ENCODE measurements at places on chromosomes 5 and 9.

GRCh38 chr5:170896779-170897178, 35.0 kb downstream of the RANBP17 start:
- no peak for DNase-seq

DNA sequence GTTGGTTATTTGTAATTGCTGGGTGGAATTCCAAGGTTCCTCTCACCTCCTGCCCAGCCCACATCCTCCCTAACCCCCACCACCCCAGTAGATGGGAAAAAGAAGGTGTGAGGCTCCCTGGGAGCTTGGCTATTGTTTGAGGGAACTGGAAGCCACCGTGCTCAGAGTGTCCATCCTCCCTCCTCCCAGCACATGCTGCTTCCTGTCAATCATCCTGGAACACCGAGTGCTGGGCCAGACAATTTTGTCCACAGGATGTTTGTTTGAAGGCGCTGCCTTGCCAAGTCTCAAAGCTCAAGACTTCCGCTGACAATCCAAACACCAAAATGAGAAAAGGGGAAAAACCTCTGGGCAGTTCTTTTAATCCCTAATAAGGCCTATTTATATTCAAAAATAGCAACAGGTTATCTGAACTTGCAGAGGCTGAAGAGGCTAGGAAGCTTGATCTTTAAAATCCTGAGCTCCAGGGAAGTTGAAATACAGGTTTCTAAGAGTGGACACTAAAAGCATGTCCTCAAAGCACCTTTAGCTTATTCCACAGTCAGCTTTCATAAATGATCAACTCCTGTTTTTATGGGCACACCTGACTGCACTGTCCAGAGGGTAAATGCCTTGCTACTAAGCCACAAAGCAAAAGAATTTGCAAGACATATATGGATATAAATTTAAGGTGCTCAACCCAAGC, 286.7 kb downstream of the NFIB start:
- no peak for DNase-seq

- no peak for DNase-seq
These were observed 26.5 kb downstream of the SARDH start for GRCh38 chr9:133711428-133712220.

DNA sequence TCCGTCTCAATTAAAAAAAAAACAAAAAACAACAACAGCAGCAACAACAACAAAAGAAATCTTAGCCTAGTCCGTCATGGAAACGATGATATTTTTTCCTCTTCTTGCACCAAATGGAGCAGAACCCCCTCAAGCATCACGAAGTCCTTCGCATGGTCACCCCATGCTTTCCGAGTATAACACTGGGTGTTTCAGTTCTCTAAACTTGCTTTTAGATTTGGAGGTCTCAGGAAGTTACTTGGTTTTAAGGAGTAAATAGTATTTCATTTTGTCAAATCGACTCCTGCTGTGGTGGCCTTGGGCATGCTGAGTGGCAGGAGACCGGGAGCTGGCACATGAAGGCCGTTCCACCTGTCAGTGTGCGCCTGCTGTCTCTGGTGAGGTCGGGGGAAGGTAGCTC, 118.5 kb upstream of the CACNA1B start:
- no peak for DNase-seq

GRCh38 chr5:1212271-1212670, 10.9 kb downstream of the SLC6A19 start:
- DNase-seq = no peak

DNA sequence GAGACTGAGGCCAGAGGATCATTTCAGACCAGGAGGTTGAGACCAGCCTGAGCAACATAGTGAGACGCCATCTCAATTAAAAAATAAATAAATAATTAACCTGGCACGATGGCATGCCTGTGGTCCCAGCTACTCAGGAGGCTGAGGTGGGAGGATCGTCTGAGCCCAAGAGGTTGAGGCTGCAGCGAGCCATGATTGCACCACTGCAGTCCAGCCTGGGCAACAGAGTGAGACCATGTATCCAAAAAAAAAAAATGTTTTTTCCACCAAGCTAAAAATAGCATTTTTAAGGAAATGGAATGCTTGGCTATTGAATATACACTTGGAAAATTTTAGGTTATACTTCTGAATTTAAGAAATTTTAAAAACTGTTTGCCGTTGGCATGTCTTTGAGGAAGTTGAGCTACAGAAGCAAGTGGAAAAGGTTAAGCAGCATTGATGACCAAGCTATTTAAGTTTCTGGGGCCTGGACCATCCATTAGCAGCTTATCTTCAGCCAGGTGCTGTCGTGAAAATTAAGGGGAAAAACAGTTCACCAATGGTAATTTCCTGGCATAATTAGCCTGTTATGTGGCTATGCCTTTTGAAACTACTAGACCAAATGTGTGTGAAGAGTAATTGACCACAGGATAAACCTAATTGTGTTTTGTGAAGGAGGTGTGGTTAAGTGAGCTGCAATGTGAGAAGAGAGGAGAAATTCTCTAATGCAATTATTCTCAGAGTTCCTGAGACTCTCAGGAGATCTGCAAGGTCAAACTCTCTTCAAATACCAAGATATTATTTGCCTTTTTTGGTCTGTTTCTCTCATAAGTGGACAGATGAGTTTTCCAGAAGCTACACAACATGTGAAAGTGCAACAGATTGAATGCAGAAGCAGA, 21.0 kb downstream of the F2R start:
- no peak for DNase-seq

DNA sequence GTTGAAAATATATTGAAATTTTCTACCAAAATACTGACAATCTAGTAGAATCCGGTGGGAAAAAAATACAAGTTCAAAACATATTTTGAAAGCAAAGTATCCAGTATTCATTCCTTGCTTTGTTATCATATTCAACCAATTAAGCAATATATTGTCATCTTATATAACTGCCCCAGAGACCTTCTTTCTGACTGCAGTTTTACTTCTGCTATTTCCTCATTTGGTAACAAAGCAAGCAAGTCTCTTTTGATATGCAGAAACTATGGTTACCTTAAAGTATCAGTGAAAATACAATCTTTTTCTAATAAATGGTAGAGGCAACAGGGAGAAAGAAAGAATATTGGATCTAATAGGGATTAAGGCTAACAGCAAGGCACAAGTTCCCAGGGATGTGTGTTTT, 663.7 kb upstream of the MEF2C start:
- no peak for DNase-seq

DNA sequence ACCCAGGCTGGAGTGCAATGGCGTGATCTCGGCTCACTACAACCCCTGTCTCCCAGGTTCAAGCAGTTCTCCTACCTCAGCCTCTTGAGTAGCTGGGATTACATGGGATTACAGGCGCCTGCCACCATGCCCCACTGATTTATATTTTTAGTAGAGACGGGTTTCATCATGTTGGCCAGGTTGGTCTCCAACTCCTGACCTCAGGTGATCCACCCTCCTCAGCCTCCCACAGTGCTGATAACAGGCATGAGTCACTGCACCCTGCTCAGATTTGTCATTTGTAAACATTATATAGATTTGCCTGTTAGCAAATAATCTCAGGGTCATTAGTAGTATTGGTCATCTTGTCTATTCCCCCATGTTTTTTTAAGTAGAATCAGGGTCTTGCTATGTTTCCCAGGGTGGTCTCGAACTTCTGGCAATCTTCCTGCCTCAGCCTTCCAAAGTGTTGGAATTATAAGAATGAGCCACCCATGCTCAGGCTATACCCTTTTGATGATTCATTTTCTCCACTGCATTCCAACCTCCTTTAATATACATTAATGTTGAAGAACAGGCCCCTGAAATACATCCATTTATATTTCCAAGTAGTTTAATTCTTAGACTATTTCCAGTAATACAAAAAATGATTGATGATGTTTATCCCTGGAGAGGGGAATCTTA, 17.3 kb downstream of the CENPH start:
- no peak for DNase-seq

- DNase-seq = no peak
These were observed 7.2 kb upstream of the SLC31A2 start for GRCh38 chr9:113143432-113144227.

- DNase-seq = no peak
These were observed 87.6 kb upstream of the FAM170A start for GRCh38 chr5:119541716-119542115.

DNA sequence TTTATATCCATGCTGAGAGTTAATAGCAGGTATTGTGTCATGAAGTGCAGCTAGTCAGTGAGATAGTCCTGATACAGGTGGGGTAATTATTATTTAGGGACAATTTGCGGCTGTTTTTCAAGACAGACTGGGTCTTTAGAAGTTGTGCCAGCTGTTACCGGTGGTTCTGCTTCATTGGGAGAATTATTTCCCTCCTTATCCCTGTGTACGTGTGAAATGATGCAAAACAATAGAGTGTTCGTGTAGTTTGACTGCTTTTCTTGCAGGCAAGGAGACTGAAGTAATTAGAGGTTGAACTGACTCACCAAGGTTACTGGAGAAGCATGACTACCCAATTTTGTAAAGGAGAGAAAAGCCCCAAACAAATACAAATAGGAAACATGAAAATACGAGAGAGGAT, 101.7 kb downstream of the ARRDC3 start:
- no peak for DNase-seq

All from neuronal stem cell (in vitro differentiated cells).